ENCODE measurements at places on chromosomes 2 and 18.
A peak's percentile ranks its signal among the peaks of the same experiment; 100 is the strongest.

GRCh38 chr18:10458691-10459090 is 4.3 kb downstream of the APCDD1 start:
- no peak for DNase-seq

DNA sequence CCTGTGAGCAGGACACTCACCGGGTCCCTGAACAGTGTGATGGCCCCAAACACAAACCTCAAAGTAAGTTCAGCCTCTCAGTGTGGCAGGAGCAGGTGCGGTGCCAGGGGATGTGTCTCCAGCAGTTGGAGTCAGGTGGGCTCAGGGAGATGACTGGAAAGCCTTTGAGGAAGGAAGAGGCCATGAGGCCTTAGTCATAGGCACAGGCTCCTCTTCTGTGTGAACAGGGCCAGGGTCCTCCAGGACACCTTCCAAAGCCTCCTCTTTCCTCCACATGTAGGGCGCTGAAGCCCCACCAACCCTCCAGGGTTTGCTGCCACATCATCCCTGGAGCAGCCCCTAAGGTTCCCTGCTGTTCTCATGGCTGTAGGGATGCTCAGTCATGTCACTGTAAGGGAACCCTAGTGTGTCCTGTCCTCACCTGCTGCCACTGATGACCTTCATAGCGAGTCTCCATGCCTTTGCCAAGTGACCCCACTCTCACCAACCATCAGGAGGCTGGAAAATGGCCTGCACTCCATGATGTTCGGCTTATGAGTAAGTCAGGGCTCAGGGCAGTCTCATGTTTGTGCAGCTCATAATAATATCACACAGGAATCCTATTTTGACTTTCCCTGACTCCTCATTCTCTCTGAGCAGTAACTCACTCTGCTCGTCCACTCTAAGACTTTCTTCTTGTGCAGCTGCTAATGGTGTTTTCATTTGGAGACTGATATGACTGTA is 1152.9 kb downstream of the RPIA start:
- DNase-seq, result no peak

GRCh38 chr2:158724803-158725381 is 70.2 kb upstream of the DAPL1 start:
- DNase-seq, result no peak

- no peak for DNase-seq
Observed at GRCh38 chr2:237306083-237306786, 107.7 kb downstream of the COL6A3 start.

DNA sequence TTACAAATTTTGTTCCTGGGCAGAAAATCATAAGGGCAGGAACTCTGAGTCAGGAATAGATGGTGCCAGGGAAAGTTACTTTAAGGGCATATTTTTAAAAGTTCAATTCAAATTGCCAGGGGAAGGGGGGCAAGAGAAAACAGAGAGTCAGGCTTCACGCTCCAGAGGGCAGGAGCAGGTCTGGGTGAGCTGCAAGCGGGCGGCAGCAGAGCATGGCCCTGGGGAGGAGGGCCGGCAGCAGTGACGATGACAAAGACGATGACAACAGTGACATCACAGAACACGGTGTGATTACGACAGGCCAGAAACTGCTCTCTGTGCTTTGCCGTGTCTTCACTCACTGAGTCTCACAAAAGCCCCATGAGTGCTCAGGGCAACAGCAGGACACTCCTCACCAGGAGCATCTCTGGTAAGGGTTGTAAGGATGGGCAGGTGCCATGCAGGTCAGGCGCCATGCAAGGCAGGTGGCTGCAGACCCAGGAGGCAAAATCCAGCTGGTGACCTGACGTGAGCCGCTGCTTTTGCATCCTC is 23.3 kb downstream of the CHST10 start:
- no peak for DNase-seq

DNA sequence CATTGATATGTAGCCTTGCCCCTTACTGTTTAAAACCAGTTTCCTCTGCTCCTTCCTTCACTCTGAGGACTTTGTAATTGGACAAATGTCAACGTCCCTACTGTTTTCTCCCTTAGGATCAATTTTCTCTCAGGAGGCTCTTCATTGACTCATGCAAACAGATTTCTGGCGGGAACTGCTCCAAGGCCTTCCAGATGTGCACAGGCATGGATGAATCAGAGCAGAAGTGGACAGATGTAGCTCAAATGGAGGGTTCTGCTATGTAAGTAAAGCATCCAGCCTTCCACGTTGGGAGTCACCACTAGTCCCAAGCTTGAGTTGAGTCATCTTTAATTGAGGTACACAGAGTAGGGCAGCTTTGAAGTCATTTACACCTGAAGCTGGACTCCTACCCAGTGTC is 34.1 kb upstream of the ZDBF2 start:
- DNase-seq, result no peak

DNA sequence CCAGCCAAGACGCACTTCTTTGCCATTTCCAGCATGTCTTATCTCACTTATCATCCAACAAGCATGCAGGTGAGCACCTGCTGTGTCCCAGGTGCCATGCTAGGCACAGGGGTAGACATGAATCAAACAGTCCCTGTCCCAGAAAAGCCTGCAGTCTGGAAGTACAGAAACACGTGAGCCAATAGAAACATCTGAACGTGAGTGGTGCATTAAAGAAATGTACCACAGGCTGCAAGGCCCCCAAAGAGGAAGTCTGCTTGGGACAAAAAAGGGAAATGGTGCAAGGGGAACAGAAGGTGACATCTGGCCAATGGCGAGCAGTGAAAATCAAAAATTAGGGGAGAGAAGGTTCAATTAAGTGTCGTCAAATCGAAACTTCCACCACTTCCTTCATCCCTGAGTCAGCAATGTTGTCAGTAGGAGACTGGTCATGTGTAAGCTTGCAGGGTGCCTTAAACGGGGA is 17.6 kb upstream of the TMEM247 start:
- DNase-seq, result no peak

- DNase-seq, result no peak
Observed at GRCh38 chr2:75787532-75788132, 76.9 kb upstream of the GCFC2 start.

GRCh38 chr2:154097833-154098398 is 226.2 kb downstream of the GALNT13 start:
- no peak for DNase-seq

GRCh38 chr2:17517481-17518211 is 594 bp downstream of the RAD51AP2 start:
- DNase-seq, result no peak

GRCh38 chr2:64605991-64606478 is 47.7 kb downstream of the SERTAD2 start:
- DNase-seq, result no peak

DNA sequence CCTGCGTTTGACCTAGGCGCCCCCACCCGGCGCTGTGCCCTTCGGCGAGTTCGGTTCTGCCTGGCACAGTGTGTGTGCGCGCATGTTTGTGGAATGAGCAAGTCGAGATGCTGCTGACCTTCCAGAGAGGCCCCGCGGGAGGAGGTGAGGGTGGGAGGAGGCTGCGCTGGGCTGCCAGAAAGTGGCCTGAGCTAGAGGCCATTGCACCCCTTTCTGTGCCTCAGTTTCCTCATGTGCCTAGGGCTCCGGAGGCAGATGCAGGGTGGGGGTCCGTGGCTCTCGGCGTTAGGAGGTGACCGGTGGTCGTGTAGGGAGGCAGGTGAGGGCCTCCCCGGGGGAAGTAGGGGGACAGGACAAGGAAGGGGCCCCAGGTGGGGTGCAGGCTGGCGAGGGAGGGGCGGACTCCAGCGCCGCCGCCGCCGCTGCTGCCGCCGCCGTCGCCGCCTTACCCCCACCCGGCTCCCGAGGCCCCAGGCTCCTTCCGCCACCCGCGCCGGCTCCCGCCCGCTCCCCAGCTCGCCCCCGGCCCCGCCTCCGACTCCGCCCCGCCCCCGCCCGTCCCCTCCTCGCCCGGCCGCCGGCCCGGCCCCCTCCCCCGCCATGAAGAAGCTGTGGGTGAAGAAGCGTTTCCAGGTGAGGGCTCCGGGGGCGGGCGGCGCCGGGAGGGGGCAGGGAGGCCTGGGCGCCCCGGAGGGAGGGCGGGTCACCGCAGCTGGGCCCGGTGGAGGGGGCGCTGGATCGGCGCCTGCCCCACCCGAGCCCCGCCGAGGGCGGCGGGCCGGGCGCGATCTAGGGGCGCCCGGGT is 7.0 kb downstream of the SPEG start:
- DNase-seq, result peak; percentile 6

- DNase-seq, result no peak
Observed at GRCh38 chr2:17780546-17780945, 26.6 kb downstream of the GEN1 start.

GRCh38 chr2:183678908-183679307 is 554.7 kb downstream of the NUP35 start:
- DNase-seq, result no peak

GRCh38 chr2:97765933-97766332 is 52.6 kb downstream of the ZAP70 start:
- no peak for DNase-seq

DNA sequence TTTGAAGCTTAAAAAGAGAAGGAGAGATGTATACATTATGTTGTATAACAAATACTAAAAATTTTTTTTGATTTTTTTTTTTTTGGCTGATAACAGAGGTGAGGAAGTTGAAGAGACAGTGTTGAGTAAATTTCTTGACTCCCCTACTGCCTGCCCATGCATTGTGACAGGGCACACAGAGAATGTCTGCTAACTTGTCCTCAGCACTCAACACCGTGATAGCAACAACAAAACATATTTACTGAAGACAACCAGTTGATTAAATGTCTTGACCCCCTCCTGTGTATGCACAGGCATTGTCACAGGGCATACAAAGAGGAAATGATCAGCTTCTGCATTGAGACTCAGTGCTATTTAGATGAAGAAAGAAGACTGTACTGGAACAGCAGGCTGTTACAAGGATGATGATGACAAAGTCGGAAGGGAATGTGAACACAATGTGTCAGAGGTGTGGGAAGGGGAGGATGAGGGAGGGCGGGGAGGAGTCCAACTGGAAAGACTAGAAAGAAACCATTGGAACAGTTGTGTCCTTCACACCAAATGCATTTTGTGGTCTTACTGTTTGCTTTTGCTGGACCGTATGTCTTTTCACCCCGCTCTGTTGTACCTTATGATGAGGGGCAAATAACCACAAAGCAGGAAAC is 89.5 kb downstream of the CERS6 start:
- no peak for DNase-seq

DNA sequence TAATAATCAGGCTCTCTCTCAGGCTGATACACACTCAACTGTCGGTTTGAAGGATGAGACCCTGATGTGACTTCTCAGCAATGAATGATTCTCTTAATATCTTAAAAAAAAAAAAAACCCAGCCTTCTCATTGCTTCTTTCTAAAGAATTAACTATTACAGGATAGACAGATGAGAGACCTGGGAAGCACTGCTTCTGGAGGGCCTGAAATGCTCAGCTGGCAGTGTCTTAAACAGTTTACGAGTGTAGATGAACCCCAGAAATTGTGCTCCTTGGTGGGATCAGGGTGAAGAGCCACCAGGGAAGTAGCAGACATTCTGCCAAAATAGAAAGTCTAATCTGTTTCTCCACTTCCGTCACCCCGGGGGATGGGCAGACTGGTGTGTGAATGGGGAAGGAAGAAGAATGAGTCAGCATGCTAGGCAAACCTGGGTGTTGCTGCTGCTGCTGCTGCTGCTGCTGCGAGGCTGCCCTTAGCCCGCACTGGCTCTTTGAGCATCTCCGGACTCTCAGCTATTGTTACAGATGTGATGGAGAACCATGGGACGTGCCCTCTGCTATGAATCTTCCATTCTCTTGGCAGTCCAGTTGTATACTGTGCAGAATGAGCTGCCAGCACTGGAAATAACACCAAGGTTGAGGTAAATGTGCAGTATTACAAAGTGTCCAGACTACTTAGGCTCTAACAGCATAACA is 158.4 kb downstream of the SETBP1 start:
- DNase-seq, result peak; percentile 38

DNA sequence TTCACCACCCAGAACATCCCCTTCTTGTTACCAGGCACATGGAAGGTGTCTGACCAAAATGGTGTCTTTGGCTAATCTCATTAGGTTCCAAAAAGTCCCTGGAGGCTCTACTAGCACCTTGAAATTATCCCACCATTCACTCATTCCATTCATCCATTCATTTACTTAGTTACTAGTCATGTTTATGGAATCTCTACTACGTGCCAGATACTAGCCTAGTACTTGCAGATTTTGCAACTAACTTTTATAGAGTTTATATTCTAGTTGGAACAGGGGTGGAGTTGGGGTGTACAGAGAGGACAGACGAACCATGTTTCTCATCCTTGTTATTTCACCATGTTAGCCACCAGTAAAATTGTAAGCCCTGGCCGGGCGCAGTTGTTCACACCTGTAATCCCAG is 4.0 kb upstream of the NOP58 start:
- DNase-seq, result no peak

DNA sequence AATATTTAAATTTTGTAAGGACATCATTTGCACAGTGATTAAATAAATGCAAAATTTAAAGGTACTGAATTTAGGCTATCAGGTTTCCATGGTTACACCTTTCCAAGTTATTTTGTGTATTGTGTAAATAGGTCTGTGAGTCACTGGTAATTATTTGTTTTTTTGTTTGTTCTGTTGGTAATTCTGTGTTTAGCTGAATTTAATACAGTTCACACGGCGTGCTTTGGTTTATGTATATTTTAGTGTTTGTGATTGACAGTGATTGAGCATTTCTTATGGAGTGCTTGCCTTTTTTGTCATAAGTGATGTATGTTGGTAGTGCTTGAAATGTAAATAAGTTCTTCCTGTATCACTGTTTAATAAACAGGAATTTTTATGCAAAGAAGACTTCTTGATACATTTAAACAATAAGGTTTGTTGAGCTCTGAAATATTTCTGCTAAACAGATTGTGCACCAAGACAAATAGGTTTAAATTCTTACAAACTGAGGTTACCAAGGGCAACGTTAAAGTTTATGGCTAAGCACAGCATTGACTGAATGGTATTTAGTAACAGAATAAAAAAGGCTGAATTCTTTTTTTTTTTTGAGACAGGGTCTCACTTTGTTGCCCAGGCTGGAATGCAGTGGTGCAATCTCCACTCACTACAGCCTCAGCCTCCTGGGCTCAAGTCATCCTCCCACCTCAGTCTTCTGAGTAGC is 38.3 kb upstream of the DLX1 start:
- DNase-seq, result no peak

DNA sequence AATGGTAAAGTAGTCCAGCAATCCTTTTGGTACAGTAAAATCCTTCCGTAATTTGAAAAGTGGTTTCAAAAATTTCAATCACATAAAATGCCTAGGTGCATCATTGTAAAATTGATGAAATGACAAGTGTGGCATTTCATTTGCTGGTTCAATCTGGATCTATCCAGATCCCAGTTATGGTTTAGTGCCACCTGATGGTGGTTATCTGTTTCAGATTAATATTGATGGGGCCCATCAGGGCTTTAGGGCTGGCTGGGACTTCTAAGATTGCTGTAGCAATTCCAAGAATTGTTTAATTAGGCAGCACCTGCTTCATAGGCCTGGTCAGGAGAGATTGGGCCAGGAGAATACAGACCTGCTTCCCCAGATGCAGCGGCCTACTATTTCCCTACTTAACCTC is 55.5 kb upstream of the PIK3C3 start:
- no peak for DNase-seq

DNA sequence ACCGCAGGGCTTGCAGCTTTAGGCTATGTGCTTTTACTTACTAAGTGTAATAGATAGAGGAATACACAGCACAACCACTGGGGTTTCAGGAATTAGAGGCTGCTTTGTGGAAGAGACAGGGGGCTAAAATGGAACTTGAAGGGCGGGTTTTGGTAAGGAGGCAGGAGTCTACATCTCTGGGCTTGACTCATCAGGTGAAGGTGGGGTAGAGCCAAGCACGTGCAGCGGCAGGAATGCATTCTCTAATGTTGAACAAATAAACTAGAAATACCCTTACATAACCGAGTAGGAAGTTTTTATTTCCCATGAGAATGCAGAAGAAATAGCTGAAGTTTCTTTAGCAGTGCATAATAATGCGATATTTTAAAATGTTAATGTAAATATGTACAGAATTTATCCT is 673.8 kb upstream of the SALL3 start:
- no peak for DNase-seq

Measured in activated CD4-positive, CD25-positive, alpha-beta regulatory T cell (primary cell).